ENCODE measurements at places on chromosomes 2 and 18. TPM values are rescaled to one million over a fixed set of nuclear protein-coding genes. Genes with fewer than 3 reads are reported as not detected.
A peak's percentile ranks its signal among the peaks of the same experiment; 100 is the strongest.

RBFA gene
- total RNA-seq, result 36.0 TPM

PFN4 gene
- total RNA-seq, result 0.32 TPM

MYOM1 gene
- 0.41 TPM for total RNA-seq

CD207 gene
- total RNA-seq, result not detected

DCDC2C gene
- total RNA-seq, result not detected

DNA sequence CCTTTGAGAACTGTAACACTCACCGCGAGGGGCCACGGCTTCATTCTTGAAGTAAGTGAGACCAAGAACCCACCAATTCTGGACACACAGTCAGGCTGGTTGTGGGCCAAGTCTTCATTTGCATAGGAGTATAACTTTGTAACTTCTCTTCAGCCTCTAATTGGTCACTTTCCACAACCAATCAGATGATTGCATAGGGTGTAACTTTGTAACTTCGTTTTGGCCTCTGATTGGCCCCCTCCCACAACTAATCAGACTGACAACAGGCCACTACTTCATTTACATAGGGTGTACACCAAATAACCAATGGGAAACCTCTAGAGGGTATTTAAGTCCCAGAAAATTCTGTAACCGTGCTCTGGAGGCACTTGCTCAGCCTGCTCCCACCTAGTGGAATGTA, 77.5 kb upstream of the TCF4 start:
- H3K27me3 ChIP-seq, result peaks cover 3% of the 10 kb centered on the region
- H3K4me3 ChIP-seq, result no peak overlapping the region
- DNase-seq, result no peak
- peaks cover 1% of the 10 kb centered on the region for H3K36me3 ChIP-seq

DNA sequence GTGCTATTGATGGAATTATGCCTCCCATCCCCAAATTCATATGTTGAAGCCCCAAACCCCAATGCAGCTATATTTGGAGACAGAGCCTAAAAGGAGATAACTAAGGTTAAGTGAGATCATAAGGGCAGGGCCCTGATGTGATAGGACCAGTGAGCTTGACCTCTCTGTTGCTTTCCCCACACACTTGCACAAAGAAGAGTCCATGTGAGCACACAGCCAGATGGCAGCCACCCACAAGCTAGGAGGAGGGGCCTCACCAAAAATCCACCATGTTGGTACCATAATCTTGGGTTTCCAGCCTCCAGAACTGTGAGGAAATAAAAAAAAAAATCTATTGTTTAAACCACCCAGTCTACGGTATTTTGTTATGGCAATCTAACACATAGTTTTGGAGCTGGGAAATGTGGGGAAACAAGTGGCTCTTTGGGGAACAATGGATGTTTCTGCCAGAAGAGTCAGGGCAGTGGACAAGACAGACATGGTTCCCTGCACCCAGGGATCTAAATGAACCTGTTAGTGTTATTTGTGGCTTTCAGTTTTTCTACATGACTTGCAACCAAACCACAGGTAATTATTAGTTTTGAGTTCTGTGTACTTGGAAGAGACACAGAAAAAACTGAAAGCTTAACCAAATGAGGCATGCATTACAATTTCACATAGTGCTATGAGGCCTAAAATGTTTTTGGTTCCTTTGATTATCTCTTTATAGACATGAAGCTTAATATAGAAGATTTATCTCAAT, 259.1 kb downstream of the LTBP1 start:
- H3K4me1 ChIP-seq, result no peaks in the 10 kb centered on the region
- peaks cover 7% of the 10 kb centered on the region for H3K27me3 ChIP-seq
- no peak for DNase-seq
- H3K4me3 ChIP-seq, result no peak overlapping the region

GRCh38 chr18:47632970-47633635, 297.4 kb downstream of the SMAD2 start:
- H3K4me3 ChIP-seq, result no peak overlapping the region
- H3K27me3 ChIP-seq, result peaks cover 21% of the 10 kb centered on the region
- H3K27ac ChIP-seq, result no peak overlapping the region
- no peaks in the 10 kb centered on the region for H3K36me3 ChIP-seq
- H3K4me1 ChIP-seq, result no peaks in the 10 kb centered on the region

DNA sequence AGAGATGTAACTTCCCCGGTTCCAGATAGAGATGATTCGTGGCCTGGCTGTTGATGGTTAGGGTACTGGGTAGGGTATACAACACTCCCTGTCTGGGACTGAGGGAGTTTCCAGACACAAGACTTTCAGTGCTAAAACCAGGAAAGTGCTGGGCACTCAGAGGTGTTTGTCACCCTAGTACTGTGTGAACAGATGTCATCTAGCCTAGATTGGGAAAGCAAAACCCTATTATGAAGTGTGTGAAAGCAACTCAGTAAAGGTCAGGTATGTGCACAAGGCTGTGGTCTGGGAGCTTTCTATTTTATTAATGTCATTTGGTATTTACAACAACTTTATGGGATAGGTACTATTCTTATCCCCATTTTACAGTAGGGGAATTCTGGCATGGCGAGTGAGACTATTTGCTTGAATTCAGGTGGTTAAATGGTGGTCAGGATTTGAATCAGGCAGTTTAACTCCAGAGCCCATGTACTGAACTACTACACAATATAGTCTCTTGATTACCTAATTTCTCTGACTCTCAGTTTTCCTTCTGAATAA, 2.6 kb downstream of the BZW1 start:
- peak; percentile 74 for DNase-seq
- H3K4me3 ChIP-seq, result peak overlapping the region; percentile 75
- H3K36me3 ChIP-seq, result peaks cover 65% of the 10 kb centered on the region
- peaks cover 56% of the 10 kb centered on the region for H3K4me1 ChIP-seq

- no peaks in the 10 kb centered on the region for H3K27me3 ChIP-seq
These were observed 65.2 kb downstream of the CCDC195 start for GRCh38 chr2:224650815-224651439.

GRCh38 chr2:191174442-191174841, 23.6 kb upstream of the STAT4 start:
- H3K27ac ChIP-seq, result no peak overlapping the region
- no peak for DNase-seq
- no peaks in the 10 kb centered on the region for H3K27me3 ChIP-seq
- H3K36me3 ChIP-seq, result no peaks in the 10 kb centered on the region
- H3K4me1 ChIP-seq, result peaks cover 70% of the 10 kb centered on the region
- H3K4me3 ChIP-seq, result no peak overlapping the region

DNA sequence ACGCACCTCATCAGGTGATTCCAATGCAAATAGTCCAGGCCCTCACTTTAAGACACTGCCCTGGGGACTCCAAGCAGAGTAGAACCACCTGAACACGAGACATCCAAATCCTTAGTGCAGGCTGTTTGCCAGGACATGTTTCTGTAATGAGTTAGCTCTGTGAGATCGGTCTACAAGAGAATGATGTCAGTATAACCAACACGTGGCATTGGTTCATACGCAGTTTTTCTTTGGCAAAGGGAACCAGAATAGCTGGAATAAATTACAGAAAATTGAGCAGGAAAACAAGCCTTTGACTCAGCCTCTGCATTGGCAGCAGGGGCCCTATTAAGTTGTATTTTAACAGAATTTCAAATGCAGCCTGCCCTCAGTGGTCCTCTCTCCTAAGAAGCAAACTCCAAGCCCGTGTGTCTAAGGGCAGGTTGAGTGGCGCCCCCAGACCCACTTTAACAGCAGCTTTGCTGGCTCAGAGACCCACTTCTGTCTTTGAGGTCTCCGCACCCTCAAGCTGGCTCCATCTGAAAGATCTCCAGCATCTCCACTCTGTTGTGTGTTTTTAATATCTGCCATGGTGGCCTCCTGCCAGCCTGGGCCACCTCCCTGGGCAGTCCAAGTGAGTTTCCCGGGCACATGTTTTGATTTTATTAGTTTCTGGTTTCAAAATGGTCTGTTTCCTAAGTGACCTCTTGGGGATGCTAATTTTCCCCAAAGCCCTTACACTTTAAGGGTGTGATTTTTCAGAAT, 61.3 kb downstream of the ALPK2 start:
- no peak overlapping the region for H3K4me3 ChIP-seq
- H3K36me3 ChIP-seq, result no peaks in the 10 kb centered on the region
- H3K4me1 ChIP-seq, result peaks cover 15% of the 10 kb centered on the region

DNA sequence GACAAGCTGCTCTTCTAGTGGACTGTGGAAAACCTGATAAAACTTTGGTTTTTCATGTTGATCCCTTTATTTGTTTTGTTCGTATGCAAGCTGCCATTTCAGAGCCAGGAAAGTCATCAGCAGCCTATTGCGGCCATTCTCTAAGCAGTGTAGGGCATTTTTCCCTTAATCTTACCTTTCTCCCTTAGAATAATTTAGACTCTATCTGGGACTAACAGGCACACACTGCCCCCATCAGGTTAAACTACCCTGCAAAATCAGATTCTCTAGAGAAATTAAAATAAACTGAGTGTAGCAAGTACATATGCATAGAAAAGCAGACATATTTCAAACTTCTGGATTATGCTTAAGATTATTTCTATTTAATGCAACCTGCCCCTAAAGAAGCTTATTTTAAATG, 347.5 kb downstream of the METTL4 start:
- no peaks in the 10 kb centered on the region for H3K36me3 ChIP-seq
- peak; percentile 24 for DNase-seq
- H3K27ac ChIP-seq, result no peak overlapping the region
- no peak overlapping the region for H3K4me3 ChIP-seq
- no peaks in the 10 kb centered on the region for H3K4me1 ChIP-seq

- no peaks in the 10 kb centered on the region for H3K36me3 ChIP-seq
- no peaks in the 10 kb centered on the region for H3K4me1 ChIP-seq
- H3K27ac ChIP-seq, result no peak overlapping the region
- H3K4me3 ChIP-seq, result no peak overlapping the region
- no peak for DNase-seq
These were observed 166.9 kb downstream of the PDE11A start for GRCh38 chr2:177905640-177906039.

GRCh38 chr2:101396316-101396717, 9.0 kb upstream of the CREG2 start:
- H3K4me1 ChIP-seq, result peaks cover 10% of the 10 kb centered on the region
- no peak overlapping the region for H3K4me3 ChIP-seq
- H3K36me3 ChIP-seq, result no peaks in the 10 kb centered on the region
- no peak for DNase-seq
- H3K27ac ChIP-seq, result peak overlapping the region; percentile 13

All from activated naive CD4-positive, alpha-beta T cell treated with anti-CD3 and anti-CD28 coated beads for 36 hours (primary cell).